T-helper 1 cell (primary cell): ENCODE measurements at places on chromosomes 1 and 21.

GRCh38 chr21:14594967-14595366 lies 48.9 kb upstream of the SAMSN1 start:
- no peak for DNase-seq

DNA sequence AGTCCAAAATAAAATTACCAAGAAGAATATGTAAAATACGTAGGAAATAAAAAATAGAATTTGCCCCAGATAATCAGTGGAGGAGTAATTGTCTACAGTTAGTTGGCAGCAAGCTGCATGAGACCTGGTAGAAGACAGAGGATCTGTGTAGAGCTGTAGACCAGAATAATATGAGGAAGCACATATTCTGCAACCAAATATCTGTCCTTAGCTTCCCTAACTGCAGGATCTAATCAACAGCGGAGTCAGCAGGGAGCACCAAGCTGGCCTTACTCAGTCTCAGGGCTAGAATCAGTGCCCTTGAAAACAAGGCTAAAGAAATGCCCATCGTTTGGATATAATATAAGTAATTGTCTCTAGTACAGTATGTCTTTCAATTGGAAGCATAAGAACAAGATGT lies 6.1 kb upstream of the GCSAML start:
- no peak for DNase-seq

- peak; percentile 8 for DNase-seq
Measured at GRCh38 chr21:44444286-44444931, 10.9 kb upstream of the LRRC3 start.

- DNase-seq = no peak
Measured at GRCh38 chr1:143665606-143666005, 306.2 kb downstream of the FAM72C start.

DNA sequence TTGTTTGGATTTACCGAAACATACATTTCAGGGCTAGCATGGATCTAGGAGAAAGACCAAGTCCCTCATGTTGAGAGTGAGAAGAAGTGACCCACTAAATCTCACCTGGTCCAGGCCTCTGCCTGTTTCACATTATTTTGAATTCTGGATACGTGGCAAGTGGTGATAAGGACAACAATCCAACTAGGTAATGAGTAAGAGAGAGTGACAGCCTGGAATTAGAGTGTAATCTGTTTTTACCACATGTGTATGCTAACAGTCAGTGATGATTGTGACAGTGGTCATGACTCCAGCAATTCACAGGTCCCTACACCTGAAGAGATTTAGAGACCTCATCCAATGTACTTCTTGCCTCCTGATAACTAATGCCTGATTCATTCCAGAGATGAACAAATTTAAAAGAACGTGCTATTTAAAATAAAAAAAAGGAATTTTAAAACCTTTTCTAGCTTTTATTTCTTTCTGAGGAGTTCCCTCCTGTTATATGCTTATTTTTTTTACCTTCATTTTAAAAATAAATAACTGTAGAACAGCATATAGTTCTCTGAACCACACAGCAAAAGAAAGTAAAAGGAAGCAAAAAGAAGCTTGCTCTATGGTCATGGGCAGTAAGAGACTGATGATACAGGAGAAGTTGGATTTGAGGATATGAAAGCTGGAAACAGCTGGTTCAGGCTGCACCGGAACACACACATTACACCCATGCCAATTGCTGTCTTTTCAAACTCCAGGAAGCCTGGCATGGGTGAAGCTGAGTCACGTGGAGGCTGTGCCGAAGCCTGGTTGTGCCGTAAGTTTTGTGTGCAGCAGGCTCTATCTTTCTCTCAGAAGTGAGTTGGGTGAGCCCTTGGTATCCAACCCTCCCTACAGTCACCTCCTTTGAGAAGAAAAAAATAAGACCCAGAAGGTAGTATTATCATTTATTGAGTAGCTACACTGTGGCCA lies 14.7 kb downstream of the C1orf116 start:
- DNase-seq = no peak
